NCI-H524 (cell line): ENCODE measurements at places on chromosomes 11 and 22.
A peak's percentile ranks its signal among the peaks of the same experiment; 100 is the strongest.

- no peak for DNase-seq
Observed at GRCh38 chr11:70493089-70493474, 94.8 kb downstream of the CTTN start.

DNA sequence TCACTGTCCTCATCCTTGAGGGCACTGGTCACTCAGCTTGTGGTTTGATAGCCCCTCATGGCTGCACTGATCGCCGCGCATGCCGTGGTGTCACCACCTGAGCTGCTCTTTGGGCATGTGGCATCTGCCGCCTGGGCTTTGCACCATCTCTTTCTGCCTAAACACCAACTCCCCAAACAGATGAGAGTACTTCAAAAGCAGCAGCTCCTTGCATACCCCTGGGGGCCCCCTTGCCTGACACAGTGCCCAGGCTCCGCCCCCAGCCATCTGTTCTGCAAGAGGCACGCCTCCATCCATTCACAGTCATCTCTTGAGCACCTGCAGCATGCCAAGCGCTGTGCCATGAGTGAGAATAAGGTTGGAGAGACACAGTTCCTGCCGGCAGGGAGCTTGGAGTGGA, 104.5 kb upstream of the B3GAT1 start:
- DNase-seq = peak; percentile 90

DNA sequence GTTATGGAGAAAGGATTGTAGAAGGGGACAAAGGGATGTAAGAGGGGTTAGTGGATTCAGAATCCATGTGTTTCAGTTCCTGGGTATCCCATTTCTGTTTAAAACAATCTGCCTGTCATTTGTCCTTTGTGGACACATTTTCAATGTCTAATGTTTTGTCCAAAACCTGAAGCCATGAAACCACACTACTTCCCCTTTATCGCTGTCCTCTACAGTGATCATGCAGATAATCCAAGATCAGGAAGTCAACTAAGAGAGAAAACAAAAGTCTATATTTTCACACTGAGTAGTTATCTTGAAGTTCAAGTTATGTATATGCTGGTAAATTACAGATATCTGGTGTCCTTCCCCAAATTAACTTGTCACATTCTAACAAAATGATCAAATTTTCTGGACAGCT, 457.0 kb downstream of the NTM start:
- no peak for DNase-seq

GRCh38 chr22:36409911-36410756, 22.4 kb upstream of the MYH9 start:
- DNase-seq = peak; percentile 86

DNA sequence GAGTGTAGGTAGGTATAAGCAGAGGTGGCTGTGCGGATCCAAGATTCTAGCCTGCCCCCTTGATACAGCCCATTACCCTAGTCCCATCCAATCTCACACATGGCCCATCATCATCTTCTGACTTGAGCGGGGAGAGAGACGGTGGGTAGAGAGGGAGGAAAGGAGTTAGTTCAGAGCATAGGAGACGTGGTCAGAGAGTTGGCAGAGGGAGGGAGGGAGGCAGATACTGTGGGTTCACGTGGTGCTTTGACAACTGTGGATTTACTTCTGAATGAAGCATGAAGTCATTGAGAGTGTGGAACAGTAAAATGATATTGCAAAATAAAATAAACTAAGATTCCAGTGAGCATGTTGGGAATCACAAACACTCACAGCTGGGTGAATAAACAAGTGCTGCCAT, 31.4 kb upstream of the VPREB1 start:
- no peak for DNase-seq

GRCh38 chr11:4090258-4090657, 4.3 kb upstream of the RRM1 start:
- DNase-seq = no peak

DNA sequence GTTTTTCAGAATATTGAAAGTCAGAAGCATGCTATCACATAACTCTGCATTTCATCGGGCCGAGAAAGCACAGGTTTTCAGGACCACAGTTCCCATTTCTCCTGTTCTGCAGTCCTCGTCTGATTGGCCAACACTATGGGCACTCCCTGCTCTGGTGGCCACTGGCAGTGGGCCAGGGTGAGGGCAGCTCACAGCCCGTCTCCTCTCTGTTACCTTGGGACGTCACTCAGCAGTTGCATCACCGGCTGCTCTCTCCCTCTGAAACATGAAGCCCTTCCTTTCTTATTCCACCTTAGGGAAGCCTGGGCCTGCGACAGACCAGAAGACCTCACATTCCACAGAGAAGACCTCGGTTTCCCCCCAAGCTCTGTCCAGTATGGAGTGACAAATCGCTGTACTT, 11.4 kb upstream of the MICAL3 start:
- DNase-seq = no peak

DNA sequence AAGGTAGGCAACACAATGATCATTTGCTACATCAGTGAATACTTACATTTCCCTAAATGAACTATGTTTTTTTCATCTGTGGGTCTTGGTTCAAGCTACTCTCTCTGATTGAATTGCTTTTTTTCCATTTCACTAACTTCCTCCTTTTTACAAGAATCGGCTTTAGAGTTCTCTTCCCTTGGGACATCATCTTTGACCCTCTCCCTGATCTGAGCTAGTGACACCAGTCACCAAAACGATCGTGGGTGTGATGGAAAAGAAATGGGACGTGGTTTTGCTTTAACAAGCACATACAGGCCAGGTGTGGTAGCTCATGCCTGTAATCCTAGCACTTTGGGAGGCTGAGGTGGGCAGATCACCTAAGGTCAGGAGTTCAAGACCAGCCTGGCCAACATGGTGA, 129.9 kb downstream of the WT1 start:
- DNase-seq = no peak

DNA sequence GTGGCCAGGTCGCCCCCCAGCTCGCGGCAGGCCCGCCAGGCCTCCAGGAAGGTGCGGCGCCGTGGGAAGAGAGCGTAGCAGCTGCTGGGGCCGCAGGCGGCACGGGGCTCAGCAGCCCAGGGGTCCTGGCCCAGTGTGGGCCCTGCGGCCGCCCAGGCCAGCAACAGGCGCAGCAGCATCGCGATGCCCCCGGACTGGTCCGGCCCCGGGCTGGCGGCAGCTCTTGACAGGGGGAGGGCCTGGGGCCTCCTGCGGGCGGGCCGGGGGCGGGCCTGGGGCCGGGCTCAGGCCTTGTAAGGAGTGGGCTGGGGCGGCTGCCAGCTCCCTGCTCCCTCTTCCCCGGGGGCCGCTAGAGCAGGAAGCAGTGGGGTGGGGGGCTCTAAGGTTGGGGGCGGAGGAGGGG, at the start of gene CD248:
Gene CD248, minus strand, starts transcription at position 196 of the 403 bp plus-strand sequence. Its CDS starts 17 bp downstream, at position 179.
- DNase-seq = no peak

GRCh38 chr11:119624629-119625028, 104.4 kb downstream of the NECTIN1 start:
- DNase-seq = no peak

- no peak for DNase-seq
Observed at GRCh38 chr11:90512846-90513245, 290.0 kb upstream of the CHORDC1 start.

- no peak for DNase-seq
Observed at GRCh38 chr11:74310857-74311256, 583 bp downstream of the P4HA3 start.

- peak; percentile 77 for DNase-seq
Observed at GRCh38 chr11:110755941-110756340, 43.7 kb upstream of the ARHGAP20 start.

- DNase-seq = no peak
Observed at GRCh38 chr11:47414685-47415070, 6.3 kb downstream of the SLC39A13 start.

DNA sequence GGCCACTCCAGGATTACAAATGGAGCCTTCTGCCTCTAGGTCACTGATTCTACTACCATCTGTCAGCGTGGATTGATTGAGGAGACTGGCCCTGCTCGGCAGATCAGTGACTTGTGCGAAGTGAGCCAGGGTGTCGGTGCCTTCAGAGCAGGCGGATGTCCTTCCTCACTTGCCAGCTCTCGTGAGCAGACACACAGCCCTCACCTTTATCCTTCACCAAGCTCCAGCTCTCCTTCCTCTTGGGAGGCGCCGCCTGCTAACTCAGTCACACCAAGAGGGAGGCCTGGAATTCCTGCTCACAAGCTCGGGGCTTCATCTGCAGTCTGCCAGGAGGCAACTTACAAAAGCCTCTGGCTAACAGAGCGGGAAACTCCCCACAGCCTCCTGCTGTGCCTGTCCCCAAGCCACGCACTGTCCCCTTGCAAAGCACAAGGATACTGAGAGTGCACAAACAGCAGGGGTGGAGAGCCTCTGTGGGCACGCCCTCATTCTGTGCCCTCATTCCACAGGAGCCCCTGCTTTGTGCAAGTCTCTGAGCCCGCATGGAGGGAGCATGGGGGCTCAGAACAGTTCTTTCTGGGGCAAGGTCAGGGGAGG, 3.5 kb upstream of the TCF20 start:
- peak; percentile 94 for DNase-seq

GRCh38 chr11:14315130-14315529, 43.9 kb downstream of the RRAS2 start:
- DNase-seq = no peak

GRCh38 chr11:19453651-19454257, 213.0 kb upstream of the E2F8 start:
- no peak for DNase-seq

DNA sequence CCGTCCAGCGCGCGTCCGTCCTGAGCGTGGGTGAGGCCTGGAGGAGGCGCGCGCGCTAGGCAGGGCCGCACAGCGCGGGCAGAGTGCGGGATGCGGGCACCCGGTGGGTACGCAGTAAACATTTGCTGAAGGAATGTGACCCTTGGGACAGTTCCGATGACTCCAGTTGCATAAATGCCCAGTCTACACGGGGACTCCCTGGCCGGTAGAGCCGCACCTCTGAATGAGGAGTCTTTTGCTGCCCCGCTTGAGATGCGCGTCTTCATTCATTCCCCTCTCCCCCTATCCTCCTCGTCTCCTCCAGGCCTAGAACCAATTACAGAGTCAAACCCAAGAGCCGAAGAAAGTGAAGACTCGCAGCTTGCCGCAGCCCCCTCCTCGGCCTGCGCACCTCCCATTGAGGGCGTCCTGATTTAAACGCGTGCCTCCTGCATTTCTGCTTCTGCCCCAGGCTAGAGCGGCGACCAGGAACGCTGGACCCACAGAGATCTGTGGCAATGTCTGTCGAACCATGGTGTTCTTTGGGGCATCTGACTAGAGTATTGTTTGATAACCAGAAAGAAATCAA, 729 bp upstream of the CHKB start:
- DNase-seq = peak; percentile 53

- DNase-seq = peak; percentile 63
Observed at GRCh38 chr22:28051787-28052356, 132.8 kb upstream of the PITPNB start.

GRCh38 chr22:39511226-39511625, 9.1 kb upstream of the ATF4 start:
- no peak for DNase-seq

DNA sequence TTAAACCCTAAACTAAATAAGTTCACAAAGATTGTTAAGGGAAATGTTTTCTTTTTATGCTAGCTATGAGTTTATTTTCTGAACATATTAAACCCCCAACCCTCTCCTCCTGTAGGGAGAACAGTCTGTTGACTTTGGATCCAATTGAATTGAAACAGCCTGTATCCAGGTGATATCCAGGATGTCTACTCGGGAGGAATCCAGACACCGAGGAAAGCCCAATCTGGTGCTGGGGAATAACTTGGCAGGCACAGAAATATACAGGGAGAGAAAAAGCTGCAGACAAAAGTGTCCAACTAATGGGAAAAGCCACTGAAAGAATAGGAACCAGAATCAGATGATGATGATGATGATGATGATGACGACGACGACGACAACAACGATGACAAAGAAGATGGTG, 93.9 kb upstream of the API5 start:
- DNase-seq = no peak

DNA sequence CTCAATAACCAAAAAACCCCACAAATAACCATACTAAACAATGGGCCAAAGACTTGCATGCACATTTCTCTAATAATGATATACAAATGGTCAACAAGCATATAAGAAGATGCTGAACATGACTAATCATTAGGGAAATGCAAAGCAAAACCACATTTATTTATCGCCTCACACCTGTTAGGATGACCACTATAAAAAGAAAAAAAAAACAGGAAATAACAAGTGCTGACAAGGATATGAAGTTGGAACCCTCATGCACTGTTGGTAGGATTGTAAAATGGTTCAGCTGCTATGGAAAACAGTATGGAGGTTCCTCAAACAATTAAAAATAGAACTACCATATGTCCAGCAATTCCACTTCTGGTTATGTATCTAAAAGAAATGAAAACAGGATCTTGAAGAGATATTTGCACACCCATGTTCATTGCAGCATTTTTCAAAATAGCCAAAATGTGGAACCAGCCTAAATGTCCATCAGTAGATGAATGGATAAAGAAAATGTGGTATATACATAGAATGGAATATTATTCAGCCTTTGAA, 66.2 kb downstream of the AMBRA1 start:
- DNase-seq = no peak

- no peak for DNase-seq
Observed at GRCh38 chr11:45857961-45858474, 10.7 kb downstream of the CRY2 start.

DNA sequence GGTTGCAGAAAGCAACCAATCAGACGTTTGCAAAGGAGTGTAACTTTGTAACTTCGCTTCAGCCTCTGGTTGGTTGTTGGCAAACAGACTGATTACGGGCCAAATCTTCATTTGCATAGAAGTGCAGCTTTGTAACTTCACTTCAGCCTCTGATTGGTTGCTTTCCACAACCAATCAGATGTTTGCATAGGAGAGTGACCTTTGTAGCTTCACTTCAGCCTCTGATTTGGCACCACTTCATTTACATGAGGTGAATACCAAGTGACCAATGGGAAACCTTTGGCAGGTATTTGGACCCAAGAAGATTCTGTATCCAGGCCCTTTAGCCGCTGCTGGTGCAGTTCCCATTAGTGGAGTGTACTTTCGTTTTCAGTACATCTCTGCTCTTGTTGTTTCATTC, 16.0 kb downstream of the USP47 start:
- DNase-seq = no peak

- DNase-seq = no peak
Observed at GRCh38 chr11:128242451-128242850, 344.9 kb downstream of the ETS1 start.
